CD14-positive monocyte (primary cell): ENCODE measurements at places on chromosomes 11 and 22. TPM values are rescaled to one million over a fixed set of nuclear protein-coding genes. Genes with fewer than 3 reads are reported as not detected.

The FRMD8 gene
- polyA plus RNA-seq: 35.4 and 46.0 TPM in 2 replicates

The MRGPRF gene
- 0.22 TPM for polyA plus RNA-seq

The GRAMD1B gene
- polyA plus RNA-seq: 13.9 and 15.3 TPM in 2 replicates

The OR52E8 gene
- not detected for polyA plus RNA-seq
